ENCODE measurements at places on chromosomes 3 and 15. TPM values are rescaled to one million over a fixed set of nuclear protein-coding genes. Genes with fewer than 3 reads are reported as not detected.

Gene ANXA2
- total RNA-seq: 4,597 TPM

Gene LAMB2
- 215 TPM for total RNA-seq

Gene DNASE1L3
- total RNA-seq: not detected

Gene SPATA12
- total RNA-seq: under 0.01 TPM

Gene SLC6A1
- not detected for total RNA-seq

Gene KCNAB1
- not detected for total RNA-seq

Gene RBP2
- total RNA-seq: not detected

Gene SERPINI1
- 2.1 TPM for total RNA-seq

Gene RTP4
- total RNA-seq: not detected

Gene KBTBD8
- total RNA-seq: 0.74 TPM

Gene ZNF770
- total RNA-seq: 10.9 TPM

Gene TMC3
- total RNA-seq: not detected

Gene ZNF860
- 0.17 TPM for total RNA-seq

Gene DUOXA1
- not detected for total RNA-seq

Gene RHCG
- total RNA-seq: not detected

Gene CD276
- 91.6 TPM for total RNA-seq

Gene EPHB3
- total RNA-seq: 0.89 TPM

Gene MFAP1
- 14.9 TPM for total RNA-seq

Gene SI
- not detected for total RNA-seq

Gene SLC35G2
- total RNA-seq: 5.9 TPM

Gene LRRC34
- 7.1 TPM for total RNA-seq

Gene BNC1
- 7.1 TPM for total RNA-seq

Gene TTLL13
- not detected for total RNA-seq

Gene ITGA11
- 1.0 TPM for total RNA-seq

Gene DNAH12
- total RNA-seq: not detected

Gene NRG4
- not detected for total RNA-seq

Gene MAGEL2
- total RNA-seq: 0.84 TPM

Gene HHLA2
- total RNA-seq: not detected

Gene TTC14
- total RNA-seq: 17.2 TPM

Gene TUSC7
- not detected for total RNA-seq

Gene CDHR4
- not detected for total RNA-seq

Gene PDZRN3
- total RNA-seq: 3.7 TPM

Gene GLDN
- 0.30 TPM for total RNA-seq

Gene SLCO2A1
- total RNA-seq: 3.0 TPM

Gene MUSTN1
- total RNA-seq: not detected

Gene CYP1A2
- not detected for total RNA-seq

Gene SECISBP2L
- 9.6 TPM for total RNA-seq

Gene LMAN1L
- not detected for total RNA-seq

Measured in bronchus fibroblast of lung (primary cell).